Stimulated activated CD8-positive, alpha-beta memory T cell treated with anti-CD3 and anti-CD28 coated beads, Interleukin-7, amount 100 ng/mL, for 4 hours (primary cell): ENCODE measurements at places on chromosomes 7 and 10.
A peak's percentile ranks its signal among the peaks of the same experiment; 100 is the strongest.

GRCh38 chr7:21305455-21306235 lies 122.2 kb upstream of the SP4 start:
- no peak for DNase-seq

- no peak for DNase-seq
Observed at GRCh38 chr10:47423476-47423875, 39.4 kb upstream of the ZNF488 start.

- DNase-seq: no peak
Observed at GRCh38 chr7:44151956-44152355, 10.8 kb upstream of the MYL7 start.

- no peak for DNase-seq
Observed at GRCh38 chr10:128221117-128221516, 94.9 kb upstream of the MKI67 start.

DNA sequence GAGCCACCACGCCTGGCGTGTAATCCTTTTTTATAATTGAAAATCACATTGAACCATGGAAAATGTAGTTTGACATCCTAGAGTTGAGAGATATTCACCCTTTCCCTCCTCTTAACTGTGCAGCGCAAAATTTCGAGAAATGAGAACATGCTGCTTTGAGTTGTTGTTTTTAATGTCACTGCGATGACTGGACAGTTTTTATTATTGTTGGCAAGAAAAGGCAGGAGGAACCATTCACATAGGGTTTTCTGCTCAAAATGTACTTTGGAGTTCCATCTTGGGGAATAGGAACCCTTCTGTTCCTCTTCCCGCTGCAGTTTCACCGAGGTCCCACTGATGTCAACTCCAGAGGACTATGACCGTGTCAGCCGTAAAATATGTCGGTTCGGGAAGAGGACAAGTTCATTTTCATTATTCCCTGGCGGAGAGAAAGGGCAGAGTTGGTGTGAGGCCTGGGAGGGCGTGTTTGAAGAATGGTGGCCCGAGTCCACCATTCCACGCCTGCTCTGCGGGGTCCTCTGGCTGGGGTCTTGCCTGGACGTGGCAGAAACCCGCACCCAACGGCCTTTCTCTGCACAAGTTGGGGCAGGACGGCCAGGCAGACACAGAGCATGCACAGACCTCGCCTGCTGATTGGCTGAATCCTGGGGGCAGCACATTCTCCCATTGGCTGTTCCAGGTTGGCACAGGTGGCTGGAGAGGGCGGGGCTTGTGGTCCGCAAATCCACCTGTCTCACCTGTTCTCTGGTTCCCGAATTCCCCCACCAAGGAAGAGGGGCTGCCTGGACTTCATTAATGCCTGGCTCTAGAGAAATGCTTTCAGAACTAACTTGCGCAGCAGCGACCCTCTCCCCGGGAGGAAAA lies 105.1 kb upstream of the TCF7L2 start:
- no peak for DNase-seq

DNA sequence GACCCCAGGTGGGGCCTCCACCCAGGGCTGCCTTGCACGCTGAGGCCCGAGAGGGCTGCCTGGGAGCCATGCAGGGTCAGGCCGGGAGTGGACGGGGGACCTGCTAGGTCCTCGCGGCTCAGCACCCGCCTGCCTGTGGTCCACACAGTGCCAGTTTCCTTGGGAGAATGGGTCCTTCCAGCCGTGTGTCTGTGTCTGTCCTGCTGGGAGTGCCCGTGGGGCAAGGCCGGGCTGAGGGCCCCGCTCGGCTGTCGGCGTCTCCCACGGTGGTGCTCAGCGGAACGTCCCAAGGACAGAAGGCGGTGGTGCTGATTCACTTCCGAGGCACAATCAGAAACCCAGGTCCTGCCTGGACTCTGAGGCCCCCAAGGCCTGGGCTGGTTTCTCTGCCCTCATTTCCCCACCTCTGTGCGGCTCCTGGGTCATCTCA lies 23.2 kb upstream of the GTPBP4 start:
- no peak for DNase-seq

GRCh38 chr7:17558558-17559332 lies 260.3 kb downstream of the AHR start:
- DNase-seq: no peak

DNA sequence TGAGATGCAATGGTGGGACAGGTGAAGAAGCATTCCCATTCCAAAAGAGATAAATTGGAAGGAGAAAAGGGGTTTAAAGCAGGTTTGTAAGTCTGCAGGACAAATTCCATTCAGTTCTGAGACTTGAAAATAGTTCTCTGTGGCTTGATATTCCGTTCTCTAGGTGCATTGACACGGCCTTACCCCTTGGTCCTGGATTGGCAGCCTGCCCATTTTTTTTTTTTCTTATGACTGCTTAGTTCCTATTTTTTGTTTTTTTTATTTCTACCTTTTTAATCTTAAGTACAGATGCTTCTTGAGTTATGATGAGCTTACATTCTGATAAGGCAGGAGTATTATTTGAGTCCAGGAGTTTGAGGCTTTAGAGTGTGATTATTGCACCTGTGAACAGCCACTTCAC lies 70.6 kb downstream of the MLLT10 start:
- DNase-seq: no peak

DNA sequence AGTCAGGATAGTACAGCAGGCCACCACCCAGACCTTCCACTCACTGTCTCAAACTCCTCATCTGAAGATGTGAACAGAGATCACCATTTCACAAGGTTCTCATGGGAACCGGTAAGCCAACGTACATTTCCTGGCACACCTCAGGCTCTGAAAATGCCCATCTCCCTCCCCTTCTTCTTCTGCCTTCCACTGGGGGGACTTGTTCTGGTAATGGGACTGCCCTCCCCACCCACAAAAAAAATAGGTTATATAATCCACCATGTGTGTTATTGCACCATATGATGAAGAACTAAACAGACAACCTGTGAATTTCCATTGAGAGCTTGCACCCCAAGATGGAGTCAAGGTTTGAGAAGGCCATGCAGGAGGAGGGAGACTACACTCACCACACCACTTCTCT lies 42.1 kb upstream of the IKZF1 start:
- DNase-seq: no peak

DNA sequence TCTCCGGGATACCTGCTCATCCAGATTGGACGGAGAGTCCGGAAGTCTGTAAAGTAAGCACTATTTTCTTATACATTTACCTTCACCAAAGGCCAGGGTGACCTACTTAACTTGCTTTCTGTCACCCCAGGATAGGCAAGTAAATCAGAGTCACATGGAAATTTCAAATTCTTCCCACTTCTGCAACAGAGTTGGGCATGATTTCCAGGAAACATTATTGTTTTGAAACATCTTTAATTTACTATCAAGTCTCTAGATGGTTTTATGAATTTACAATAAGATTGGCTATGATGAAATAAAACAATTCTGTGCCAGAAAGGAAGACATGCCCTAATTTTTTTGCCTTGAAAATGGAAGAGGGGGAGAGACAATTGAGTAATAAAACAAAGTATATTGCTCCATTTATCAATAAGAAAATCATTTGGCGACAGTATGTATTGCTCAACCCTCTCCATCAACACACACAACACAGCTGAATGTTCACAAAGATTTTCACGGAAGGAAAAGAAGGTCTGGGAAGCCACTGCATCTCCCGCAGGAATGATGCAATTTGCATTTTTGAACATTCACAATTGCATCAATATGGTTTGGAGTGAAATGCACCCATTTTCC lies 702.8 kb downstream of the PARD3 start:
- DNase-seq: no peak

DNA sequence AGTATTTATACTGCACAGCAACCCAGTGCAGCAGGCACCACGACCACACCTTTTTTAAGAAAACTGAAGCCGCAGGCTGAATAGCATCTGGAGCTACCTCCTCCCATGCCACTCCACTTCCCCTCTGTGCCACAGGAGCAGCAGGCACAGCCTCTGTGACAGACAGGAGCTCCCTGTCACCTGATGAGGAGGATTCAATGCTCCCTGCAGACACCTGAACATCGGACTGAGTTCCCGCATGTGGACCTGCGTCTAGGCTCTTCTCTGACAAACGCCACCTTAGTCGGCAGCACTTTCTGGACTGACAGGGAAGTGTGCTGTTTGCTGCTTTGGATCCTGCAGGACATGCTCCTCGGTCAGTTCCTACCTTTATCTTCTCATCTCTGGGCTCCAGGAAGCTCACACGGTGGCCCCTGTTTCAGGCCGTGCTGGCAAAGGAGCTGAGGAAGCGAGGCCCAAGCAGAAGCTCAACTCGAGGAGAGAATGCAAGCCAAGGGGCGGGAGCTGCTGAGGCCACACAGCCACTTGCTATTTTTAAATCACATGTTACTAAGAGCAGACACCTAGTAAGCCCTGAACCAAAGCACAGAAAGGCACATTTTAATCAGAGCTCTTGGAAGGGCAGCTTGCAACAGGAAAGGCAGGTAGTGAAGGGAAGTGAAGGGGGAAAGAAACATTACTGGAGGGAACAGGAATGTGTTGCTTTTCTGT lies 56.6 kb downstream of the VOPP1 start:
- DNase-seq: no peak

DNA sequence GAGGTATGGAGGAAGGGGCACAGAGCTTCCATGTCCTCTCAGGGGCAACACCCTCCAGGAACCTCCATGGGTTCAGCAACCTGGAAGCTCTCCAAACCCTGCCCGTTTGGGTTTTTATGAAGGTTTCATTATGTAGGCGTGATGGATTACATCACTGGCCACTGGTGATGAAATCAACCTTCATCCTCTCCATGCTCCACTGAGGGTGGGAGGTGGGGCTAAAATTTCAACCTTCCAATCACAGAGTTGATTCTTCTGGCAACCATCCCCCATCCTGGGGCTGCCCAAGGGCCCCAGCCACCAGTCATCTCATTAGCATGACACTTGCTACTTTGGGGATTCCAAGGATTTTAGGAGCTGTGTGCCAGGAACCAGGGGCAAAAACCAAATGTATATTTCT lies 90.1 kb downstream of the TEX36 start:
- no peak for DNase-seq

GRCh38 chr7:154881026-154881425 lies 121.9 kb downstream of the PAXIP1 start:
- DNase-seq: no peak

- DNase-seq: peak; percentile 41
Observed at GRCh38 chr7:138903186-138903820, 77.9 kb downstream of the KIAA1549 start.

- DNase-seq: no peak
Observed at GRCh38 chr7:3942816-3943745, 642.0 kb downstream of the SDK1 start.

DNA sequence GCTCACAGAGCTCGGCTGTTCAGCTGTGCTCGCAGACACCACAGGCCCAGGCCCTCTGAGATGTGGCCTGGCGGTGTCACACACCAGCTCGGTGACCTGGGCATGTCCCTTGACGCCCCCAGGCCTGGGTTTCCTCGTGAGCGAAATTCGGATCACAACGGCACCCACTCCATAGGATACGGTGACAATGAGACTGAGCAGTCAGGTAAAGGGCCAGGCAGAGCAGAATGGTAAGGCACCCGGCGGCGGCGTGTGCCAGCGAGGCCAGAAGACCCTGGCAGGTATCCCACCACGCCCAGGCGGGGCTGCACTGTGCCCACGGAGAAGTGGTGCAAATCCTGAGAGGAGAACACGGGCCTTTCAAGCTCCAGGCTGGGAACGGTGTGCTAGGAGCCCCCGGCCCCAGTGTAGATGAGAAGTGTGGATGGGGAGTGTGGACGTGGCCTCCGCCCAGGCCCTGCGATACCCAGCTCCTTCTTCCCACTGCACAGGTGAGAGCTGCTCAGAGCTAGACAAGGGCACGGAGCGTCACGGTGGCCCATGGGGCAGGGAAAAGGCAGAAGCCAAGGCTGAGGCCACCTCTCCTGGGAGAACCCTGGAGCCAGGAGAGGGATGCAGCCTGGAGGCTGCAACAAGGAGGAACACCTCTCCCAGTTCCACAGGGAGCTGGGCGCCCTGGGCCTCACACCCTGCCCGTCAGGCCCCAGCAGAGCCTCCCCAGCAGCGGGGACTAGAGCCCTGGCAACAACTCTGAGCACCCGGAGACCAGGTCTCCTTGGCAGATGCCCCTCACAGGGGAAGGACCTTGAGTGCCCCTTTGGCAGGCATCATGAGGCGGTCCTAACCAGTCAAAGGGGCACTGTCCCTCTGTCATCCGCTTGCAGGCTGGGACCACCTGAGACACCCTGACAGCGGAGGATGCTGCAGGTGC lies 219.1 kb downstream of the MAD1L1 start:
- no peak for DNase-seq

DNA sequence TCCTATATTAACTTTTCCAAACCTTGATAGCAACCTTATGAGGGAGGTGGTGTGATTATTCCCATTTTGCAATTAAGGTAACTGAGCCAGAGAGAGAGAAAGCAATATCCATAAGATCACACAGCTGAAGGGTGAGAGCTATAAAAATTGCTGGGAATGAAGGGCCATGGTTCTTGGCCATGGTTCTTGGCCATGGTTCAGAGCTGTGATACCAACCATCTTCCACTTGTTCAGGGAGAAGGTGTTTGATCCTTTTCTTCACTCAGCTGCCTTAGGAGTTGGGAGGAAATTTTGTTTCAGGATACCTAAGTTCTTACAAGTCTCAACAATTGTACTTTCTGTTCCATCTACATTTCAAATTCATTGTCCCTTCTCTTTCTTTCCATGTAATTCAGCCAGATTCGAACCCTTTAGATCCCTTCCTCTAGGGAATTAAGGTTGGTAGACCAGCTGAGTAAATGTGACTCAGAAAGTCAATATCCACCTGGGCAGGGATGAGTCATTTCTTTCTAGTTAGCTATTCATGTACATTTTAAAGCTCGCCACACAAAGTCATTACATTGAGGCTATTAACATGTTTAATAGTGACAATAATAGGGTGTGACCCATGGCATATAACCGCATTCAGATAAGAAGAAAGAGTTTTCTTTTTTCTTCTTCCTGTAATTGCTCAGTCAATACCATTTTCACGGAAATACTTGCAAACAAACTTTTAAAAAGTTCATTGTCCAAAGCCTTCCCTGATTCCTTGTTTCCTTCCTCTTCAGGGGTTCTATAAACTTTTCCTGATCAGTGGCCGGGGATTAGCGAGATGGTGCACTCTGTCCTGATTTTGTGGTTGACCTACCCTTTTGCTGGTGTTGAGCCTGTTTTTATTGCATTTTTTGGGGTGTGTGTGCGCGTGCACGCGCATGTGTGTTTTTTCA lies 143.4 kb downstream of the TCF7L2 start:
- DNase-seq: no peak

DNA sequence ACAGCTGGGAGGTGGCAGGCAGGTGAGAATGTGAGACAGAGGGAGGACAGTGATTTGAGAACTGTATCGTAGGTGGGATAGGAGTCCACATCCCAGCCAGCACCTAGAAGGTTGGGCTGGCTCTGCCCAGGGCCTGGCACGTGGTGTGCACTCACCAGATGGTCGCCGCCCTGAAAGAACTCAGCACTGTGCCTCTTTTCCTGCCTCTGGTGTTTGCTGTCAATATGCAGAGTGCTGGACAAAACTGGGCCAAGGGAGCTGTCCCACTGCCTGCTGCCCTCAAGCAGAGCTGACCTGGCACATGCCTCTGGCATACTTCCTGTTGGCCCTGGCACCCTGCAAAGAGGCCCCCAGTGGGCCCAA lies 36.8 kb downstream of the CHST3 start:
- DNase-seq: no peak

GRCh38 chr10:93115661-93116383 lies 42.1 kb downstream of the CYP26A1 start:
- DNase-seq: peak; percentile 33
